Activated naive CD8-positive, alpha-beta T cell treated with anti-CD3 and anti-CD28 coated beads, Interleukin-2, amount 10 ng/mL, durations not matched to agents 7 days and 5 days (primary cell): ENCODE measurements at places on chromosomes 4 and X.

DNA sequence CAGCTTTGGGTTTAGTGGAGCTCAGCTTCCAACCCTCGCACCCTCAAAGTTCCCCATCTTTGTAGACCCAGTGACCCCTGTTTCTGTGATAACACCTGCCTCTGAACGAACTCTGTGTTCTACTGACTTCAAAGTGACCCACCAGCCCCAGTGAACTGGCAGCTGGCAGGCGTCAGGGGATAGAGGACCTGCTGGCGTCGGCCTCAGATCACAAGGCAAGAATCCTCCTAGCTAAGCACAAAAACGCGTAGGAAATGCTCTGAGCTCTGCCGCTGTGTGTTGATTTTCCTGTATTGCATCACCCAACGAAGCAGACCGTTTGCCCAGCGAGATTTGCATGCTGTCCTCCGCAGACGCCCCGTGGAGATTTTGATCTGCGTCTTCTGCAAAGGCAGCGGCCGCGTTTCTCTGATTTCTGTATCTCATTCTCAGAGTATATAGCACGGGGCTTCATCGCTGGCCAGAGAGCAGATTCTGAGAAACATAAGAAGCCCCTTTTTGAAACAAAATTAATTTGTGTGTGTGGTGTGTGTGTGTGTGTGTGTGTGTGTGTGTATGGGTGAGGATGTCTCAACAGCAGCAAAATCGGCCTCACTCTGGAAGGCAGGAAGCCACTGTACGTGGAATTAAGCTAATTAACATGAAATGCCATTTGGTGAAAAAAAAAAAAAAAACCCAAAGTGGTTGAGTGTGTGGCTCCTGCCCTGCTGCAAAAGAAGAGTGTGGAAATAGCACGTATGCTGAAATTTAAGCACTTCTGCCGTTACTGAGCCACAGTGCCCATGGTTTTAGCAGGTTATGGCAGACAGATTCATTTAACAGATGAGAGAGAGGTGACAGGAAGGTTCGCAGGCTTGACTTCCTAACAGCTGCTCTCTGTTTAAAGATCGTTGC lies 29.2 kb upstream of the ASMTL start:
- peaks cover 53% of the 10 kb centered on the region for H3K36me3 ChIP-seq
- H3K4me3 ChIP-seq = peak overlapping the region; percentile 85
- H3K27ac ChIP-seq = peak overlapping the region; percentile 99
- peak; percentile 80 for DNase-seq
- peaks cover 54% of the 10 kb centered on the region for H3K4me1 ChIP-seq

- H3K27me3 ChIP-seq = no peaks in the 10 kb centered on the region
- peaks cover 10% of the 10 kb centered on the region for H3K36me3 ChIP-seq
- peak; percentile 38 for DNase-seq
- H3K4me3 ChIP-seq = peak overlapping the region; percentile 96
- H3K4me1 ChIP-seq = peaks cover 31% of the 10 kb centered on the region
Measured at GRCh38 chr4:17613761-17614415, 553 bp upstream of the MED28 start.

GRCh38 chr4:7428261-7429068 lies 6.3 kb downstream of the PSAPL1 start:
- H3K4me1 ChIP-seq = no peaks in the 10 kb centered on the region
- H3K27ac ChIP-seq = no peak overlapping the region
- DNase-seq = peak; percentile 9
- no peak overlapping the region for H3K4me3 ChIP-seq
- H3K36me3 ChIP-seq = no peaks in the 10 kb centered on the region
- no peaks in the 10 kb centered on the region for H3K27me3 ChIP-seq

GRCh38 chrX:11664211-11665167 lies 1.2 kb downstream of the ARHGAP6 start:
- H3K4me3 ChIP-seq = peak overlapping the region; percentile 25
- H3K27me3 ChIP-seq = peaks cover 45% of the 10 kb centered on the region
- peak; percentile 17 for DNase-seq
- no peaks in the 10 kb centered on the region for H3K36me3 ChIP-seq

- peaks cover 9% of the 10 kb centered on the region for H3K36me3 ChIP-seq
- no peak overlapping the region for H3K27ac ChIP-seq
- DNase-seq = no peak
Measured at GRCh38 chr4:185182239-185182638, 21.6 kb downstream of the CFAP97 start.

DNA sequence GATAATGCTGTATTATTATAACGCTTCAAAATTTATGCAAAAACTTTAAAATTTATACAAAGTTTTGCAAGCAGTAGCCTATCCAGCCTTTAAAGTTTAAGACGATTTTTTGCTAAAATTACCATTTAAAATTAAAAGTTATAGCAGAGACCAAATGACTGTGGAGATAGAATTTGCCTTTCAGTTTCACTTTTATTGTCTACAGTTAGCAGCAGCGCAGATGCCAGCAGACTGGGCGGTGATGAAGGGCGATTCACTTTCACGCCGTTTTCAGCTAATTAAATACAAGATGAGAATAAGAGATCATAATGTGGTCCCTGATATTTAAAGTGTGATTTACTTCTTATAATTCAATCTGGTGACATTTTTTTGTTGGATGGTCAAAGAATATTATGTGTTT lies 1381.5 kb upstream of the ADGRL3 start:
- no peak for DNase-seq
- H3K4me1 ChIP-seq = no peaks in the 10 kb centered on the region
- no peaks in the 10 kb centered on the region for H3K36me3 ChIP-seq

GRCh38 chrX:125205918-125206665 lies 113.6 kb upstream of the TEX13C start:
- H3K4me3 ChIP-seq = peak overlapping the region; percentile 84
- no peak overlapping the region for H3K27ac ChIP-seq
- DNase-seq = peak; percentile 27
- peaks cover 11% of the 10 kb centered on the region for H3K4me1 ChIP-seq

- no peak for DNase-seq
- H3K4me3 ChIP-seq = no peak overlapping the region
- no peaks in the 10 kb centered on the region for H3K4me1 ChIP-seq
- no peak overlapping the region for H3K27ac ChIP-seq
Measured at GRCh38 chrX:149982310-149982709, 44.0 kb upstream of the EOLA2 start.

- DNase-seq = no peak
- H3K4me1 ChIP-seq = no peaks in the 10 kb centered on the region
- H3K27ac ChIP-seq = no peak overlapping the region
- H3K27me3 ChIP-seq = peaks cover 2% of the 10 kb centered on the region
- no peaks in the 10 kb centered on the region for H3K36me3 ChIP-seq
Measured at GRCh38 chr4:177225605-177226004, 84.1 kb upstream of the NEIL3 start.
